Aortic smooth muscle cell (primary cell): ENCODE measurements at places on chromosomes 16 and 17. TPM values are rescaled to one million over a fixed set of nuclear protein-coding genes. Genes with fewer than 3 reads are reported as not detected.

Gene FAM20A
- 20.8 and 45.8 TPM in 2 replicates for total RNA-seq

Gene ZSCAN32
- 9.9 and 10.1 TPM in 2 replicates for total RNA-seq

Gene NAT9
- 36.7 and 41.0 TPM in 2 replicates for total RNA-seq

Gene RNF112
- total RNA-seq, result 7.3 and 9.1 TPM in 2 replicates

Gene DCAF7
- 12.6 and 13.4 TPM in 2 replicates for total RNA-seq

Gene KRT222
- not detected in 2 replicates for total RNA-seq

Gene LGALS9B
- not detected in 2 replicates for total RNA-seq

Gene TOM1L2
- total RNA-seq, result 33.2 and 40.4 TPM in 2 replicates

Gene ADGRG3
- total RNA-seq, result not detected in 2 replicates

Gene ATPAF2
- 12.9 and 14.4 TPM in 2 replicates for total RNA-seq

Gene CCDC40
- total RNA-seq, result 2.7 and 2.9 TPM in 2 replicates

Gene KIF1C
- 95.8 and 124 TPM in 2 replicates for total RNA-seq

Gene KRTAP9-4
- total RNA-seq, result not detected in 2 replicates

Gene CHST4
- not detected in 2 replicates for total RNA-seq

Gene RDM1
- 0.92 and 0.99 TPM in 2 replicates for total RNA-seq

Gene THRA
- 21.1 and 28.8 TPM in 2 replicates for total RNA-seq
